ENCODE measurements at places on chromosomes 11 and 22.

- DNase-seq = no peak
These were observed 8.5 kb upstream of the SCN2B start for GRCh38 chr11:118184784-118185579.

DNA sequence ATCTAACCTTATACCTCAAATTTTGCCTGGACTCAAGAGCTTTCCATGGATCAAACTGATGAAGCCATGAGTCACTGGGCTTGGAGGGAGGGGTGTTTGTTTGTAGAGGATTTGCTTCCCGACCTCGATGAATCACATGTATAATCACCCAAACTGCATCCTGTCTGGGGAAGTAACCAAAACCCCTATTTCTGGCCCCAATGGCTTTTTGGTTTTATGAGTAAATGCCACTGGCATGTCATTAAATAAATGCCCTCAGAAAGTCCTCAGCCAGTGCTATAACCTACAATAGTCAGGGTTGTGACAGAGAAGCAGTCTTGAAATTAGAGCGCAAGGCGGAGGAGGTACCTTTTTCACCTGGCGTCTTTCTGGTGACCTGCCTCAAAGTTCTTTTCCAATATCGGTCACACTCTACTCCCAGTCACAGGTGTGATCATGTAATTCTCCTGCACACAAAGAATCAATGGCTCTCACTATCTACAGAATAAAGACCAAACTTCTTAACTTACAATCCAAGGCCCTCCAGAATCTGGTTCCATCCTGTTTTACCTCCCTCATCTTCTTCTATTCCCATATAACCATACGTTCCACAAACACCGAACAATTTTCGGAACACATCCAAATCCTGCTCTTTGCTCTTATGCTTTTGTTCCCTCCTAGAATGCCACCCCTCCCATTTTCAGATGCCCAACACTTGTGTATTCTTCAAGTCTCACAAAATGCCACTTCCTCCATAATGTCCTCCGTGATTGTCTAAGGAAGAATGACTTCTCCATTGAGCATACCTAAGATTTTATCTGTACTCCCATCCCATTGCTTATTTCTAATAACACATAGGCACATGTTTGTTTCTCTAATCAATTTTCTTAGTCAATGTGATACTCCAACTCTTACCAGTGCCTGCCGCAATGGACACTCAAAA is 81.3 kb upstream of the BLID start:
- no peak for DNase-seq

GRCh38 chr11:104705490-104706190 is 192.6 kb downstream of the CASP12 start:
- peak; percentile 35 for DNase-seq

- DNase-seq = no peak
These were observed 106.0 kb upstream of the ASPHD2 start for GRCh38 chr22:26323013-26323412.

Measured in stimulated activated CD8-positive, alpha-beta memory T cell treated with anti-CD3 and anti-CD28 coated beads, Interleukin-4, amount 100 ng/mL, for 4 hours (primary cell).